ENCODE measurements at places on chromosomes 6 and 20.

DNA sequence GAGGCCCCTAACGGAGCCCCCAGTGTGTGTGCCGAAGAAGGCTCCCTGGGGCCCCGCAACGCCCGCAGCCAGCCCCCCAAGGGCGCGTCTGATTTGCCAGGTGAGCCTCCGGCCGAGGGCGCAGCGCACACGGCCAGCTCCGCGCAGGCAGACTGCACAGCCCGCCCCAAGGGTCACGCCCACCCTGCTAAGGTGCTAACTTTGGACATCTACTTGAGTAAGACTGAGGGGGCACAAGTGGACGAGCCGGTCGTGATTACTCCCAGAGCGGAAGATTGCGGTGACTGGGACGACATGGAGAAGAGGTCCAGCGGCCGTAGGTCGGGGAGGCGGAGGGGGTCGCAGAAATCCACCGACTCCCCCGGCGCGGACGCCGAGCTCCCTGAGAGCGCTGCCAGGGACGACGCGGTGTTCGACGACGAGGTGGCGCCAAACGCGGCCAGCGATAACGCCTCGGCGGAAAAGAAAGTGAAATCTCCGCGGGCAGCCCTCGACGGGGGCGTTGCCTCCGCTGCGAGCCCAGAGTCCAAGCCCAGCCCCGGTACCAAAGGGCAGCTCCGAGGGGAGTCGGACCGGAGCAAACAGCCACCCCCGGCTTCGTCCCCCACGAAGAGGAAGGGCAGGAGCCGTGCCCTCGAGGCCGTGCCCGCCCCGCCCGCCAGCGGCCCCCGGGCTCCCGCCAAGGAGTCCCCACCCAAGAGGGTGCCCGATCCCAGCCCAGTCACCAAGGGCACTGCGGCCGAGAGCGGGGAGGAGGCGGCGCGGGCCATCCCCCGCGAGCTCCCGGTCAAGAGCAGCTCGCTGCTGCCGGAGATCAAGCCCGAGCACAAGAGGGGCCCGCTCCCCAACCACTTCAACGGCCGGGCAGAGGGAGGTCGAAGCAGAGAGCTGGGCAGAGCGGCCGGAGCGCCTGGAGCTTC is 117.0 kb downstream of the RTN4IP1 start:
- no peak for DNase-seq

DNA sequence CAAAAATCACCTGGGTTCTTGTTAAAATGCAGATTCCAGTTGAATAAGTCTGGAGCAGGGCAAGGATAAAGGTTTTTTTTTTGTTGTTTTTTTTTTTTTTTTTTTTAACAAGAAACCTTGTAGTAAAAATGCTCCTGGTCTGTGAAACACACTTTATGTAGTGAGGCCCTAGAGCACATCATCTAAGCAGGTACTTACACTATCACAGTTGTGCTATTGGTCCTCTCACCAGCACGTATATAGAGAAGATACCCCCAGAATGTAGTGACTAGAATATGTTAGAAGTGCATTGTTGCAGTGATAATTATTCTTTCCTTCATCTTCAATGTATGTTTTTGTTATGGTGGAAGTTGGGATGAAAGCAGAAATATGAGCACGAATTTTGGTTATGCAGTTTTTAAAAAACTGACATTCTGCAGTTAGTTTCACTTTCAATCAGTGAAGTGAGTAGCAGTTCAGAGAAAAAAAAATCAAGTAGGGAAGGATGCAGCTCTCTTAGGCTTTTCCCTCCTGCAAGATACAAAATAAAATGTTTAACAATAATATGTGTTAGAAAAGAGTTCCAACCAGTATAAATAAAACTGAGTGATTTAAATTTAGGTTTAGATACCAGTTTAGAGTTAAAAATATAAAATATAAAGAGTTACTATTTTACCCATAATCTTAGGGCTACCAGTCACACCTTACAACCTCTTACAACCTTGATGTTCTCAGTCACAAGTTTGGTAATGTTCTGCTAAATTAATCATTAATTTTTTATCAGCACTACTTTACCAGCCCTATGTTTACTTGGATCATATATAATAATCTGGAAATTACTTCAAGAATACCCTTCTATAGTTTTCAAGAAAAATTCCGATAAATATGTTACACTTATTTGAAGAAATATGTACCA is 9.2 kb upstream of the DEFB113 start:
- DNase-seq = no peak

DNA sequence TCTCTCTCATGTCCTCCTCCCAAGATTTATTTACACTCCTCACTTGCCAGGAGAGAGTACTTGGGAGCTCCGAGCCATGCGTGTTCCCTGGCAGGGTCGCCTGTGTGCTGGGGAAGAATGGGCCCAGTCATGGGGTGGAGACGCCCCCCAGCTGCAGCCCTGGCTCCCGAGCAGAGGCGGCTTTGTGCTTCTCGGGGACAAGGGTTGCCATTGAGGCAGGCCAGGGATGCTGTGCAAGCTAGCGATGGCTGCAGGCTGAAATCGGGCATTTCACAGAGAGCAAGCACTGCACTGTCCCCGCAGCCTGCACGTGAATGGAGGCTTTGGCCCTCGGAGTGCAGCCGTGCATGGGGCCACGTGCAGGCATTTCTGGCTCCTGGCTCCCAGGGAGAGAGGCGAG is 23.8 kb downstream of the PHACTR3 start:
- DNase-seq = no peak

- DNase-seq = no peak
Measured at GRCh38 chr6:160927416-160927815, 64.2 kb upstream of the MAP3K4 start.

DNA sequence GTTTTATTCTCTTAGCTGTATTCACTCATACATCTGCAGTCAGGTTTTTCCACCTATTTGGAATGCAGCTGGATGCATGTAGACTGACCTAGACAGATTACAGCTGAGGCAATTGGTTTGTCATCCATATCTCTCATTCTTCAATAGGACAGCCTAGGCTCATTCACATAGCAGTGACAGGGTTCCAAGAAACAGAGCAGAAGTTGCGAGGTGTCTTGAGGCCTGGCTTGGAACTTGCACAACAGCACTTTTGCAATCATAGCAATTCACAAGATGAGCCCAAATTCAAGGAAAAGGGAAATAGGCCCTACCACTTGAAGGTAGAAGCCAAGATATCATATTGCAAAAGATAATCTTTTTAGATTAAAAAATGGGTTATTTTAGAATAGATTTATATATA is 508.9 kb upstream of the JAG1 start:
- DNase-seq = no peak

- no peak for DNase-seq
Measured at GRCh38 chr6:108721286-108721685, 126.9 kb upstream of the ARMC2 start.

- no peak for DNase-seq
Measured at GRCh38 chr6:129565811-129566210, 144.2 kb downstream of the ARHGAP18 start.

DNA sequence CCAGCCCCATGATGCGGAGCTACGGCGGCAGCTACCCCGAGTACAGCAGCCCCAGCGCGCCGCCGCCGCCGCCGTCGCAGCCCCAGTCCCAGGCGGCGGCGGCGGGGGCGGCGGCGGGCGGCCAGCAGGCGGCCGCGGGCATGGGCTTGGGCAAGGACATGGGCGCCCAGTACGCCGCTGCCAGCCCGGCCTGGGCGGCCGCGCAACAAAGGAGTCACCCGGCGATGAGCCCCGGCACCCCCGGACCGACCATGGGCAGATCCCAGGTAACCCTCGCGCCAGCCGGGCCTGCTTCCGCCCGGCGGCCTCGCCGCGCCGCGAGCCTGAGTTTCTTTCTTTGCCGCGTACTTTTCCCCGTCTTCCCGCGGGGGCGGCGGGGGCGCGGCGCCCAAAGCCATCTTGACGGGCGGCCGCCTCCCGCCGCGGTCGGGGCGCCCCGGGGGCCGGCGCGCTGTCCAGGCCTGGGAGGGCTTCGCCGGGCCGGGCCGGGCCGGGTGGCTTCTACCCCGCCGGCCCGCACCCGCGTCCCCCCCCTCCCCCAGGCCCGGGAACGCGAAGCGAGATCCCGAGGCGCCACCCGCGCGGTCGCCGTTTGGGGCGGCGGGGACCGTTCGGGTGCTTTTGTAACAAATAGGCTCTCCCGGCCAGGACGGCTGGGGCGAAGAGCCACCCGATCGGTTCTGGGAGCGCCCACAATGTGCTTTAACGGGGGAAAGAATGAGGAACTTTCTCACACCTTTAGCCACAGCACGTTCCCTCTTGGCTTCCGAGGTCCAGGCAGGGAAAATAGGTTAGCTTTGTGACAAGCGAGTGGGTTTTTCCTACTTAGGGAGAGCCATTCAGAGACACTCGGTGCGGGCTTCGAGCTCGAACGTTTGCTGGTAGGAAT is 2.3 kb downstream of the ARID1B start:
- DNase-seq = no peak

DNA sequence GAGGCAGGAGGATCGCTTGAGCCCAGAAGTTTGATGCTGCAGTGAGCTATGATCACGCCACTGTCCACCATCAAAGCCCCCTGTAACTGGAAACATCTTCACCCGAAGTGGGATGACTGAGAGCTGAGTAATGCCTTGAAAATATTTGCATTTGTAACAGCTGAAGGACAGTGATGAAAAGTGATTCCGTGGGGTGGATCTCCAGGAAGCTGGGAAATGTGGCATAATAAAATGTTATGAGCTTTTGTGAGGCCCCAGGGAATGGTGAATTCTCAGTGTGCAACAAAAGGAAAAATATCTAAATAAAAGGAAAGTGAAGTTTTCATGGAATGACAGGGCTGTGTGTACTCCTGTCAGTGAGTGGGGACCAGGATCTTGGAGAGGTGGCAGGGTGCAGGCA is 92.0 kb downstream of the JAG1 start:
- no peak for DNase-seq

DNA sequence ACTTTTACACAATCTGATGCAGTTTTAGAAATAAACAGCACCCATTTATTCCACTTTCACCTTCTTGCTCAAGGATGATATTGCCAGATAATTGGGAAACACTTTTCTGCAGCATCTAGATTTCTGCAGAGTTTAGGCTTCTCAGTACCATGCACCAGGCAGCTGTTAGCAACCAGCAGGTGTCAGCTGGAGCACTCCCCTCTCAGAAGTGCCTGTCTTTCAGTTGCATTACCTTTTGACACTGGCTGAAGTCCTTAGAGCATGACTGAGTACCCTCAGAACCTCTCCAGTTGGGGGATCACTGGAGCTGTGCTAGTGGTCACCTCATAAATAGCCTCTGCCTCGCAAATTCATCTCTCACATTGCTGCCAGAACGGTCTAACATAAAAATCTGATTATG is 91.2 kb downstream of the DNAH8 start:
- DNase-seq = no peak

DNA sequence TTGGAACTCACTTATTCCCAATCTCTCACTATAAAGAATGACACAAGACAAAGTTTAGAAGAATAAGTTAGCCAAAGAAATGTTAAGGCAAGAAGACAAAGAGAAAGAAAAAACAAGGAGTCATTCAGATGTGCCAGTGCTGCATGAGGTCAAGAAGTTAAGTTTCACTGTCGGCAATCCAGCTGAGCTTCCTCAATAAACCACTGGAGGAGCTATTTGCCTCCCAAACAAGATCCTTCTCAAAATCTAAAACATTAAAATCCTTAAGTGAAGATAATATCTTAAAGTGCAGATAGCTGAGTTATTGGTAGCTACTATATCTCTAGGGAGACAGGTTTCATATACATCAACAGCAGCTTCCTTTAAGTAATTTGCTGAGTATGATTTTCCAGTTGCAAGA is 512.3 kb downstream of the HDGFL1 start:
- no peak for DNase-seq

DNA sequence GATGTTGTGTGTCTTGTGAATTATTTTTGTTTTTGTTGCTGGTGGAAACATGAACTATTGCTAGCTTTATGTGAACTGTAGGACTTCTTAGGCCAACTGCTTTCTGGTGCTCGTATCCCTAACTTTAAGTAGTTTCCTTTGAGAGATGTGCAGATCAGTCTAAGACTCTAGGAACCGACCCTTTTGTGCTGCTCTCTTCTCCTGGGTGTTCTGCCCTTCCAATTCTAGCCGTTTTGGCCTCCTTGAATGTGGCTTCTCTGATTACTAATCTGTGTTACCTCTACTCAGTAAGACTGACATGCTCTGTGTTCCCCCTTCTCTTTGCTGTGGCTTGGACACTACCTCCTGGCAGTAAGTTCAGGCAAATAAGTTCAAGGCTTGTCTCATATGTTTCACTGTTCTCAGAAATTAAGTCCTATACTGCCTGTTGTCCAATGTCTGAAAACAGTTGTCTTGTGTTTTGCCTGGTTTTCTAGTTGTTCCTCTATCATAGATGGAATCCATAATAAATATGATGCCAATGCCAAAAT is 58.0 kb downstream of the FOXO3 start:
- DNase-seq = no peak

DNA sequence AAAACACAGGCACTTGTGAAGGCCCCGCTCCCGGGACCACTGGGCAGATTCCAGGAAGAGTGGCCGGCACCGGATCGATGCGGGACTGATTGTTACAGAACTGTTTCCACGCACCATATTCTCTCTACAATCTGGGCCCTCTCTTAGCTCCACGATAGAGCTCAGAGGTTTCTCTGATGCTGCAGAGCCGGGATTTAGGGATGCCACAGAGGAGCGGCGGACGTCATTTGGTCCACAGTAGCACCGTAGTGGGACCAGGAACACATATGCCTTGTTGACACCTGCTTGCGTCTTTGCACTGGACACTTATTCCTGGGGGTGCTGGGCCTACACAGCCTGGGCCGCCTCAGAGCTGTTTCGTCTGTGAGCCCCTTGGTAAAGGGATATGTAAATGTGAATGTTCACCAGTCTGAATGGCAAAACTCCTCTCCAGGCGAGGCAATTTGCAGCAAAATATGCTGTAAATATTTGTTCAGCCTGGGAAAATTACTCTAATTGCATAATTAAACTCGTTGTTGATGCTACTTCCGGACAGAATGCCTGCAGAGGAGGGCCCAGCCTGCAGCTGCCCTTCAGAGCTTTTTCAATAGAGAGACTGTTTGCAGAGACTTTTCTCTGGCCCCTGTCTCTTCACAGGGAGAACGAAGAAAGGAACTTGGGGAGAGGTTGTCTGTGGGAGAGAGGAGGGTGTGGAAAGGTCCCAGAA is 9.4 kb downstream of the PCK1 start:
- peak; percentile 85 for DNase-seq

GRCh38 chr20:54267483-54268003 is 59.7 kb downstream of the PFDN4 start:
- no peak for DNase-seq

DNA sequence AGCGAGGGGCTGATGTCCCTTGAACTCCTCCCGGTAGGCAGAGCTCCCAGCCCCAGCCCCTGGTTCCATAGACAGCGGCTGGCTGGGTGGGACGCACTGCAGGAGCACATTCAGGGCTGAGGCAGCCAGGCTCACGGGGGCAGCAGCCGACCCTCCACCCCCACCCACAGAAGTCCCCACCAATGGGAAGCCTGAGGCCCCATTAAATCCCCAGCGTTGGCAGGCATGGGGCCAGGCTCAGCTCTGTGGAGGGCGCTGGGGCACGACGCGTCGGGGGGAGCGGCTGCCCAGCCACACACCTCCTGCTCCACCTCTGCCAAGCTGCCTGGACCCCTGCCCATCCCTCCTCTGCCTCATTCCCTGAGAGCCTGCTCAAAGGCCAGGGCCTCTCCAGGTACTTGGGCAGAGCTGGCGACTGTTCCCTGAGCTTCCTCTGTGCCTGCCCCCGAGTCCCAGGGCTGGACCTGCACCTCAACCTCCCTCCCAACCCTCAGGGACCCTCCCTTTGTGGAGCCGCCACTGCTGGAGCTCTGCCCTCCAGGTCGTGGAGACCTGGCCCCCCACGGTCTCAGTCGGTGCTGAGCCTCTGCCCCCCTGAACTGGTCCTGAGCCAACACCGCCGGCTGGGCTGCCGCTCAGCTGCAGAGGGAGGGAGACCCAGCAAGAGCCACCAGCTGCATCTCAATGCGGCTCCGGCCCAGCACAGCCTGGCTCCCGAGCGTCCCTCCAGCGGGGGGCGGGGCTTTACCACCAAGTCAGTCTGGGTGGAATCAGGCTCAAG is 9.1 kb downstream of the CHRNA4 start:
- DNase-seq = no peak

GRCh38 chr6:20808924-20809323 is 274.7 kb downstream of the CDKAL1 start:
- DNase-seq = no peak

Measured in NCI-H1436 treated with DMSO at 0.1 percent for 48 hours (cell line).